Effector CD4-positive, alpha-beta T cell (primary cell): ENCODE measurements at places on chromosomes 6 and 20.
A peak's percentile ranks its signal among the peaks of the same experiment; 100 is the strongest.

- DNase-seq: no peak
Observed at GRCh38 chr6:34390531-34391472, 1.7 kb downstream of the NUDT3 start.

DNA sequence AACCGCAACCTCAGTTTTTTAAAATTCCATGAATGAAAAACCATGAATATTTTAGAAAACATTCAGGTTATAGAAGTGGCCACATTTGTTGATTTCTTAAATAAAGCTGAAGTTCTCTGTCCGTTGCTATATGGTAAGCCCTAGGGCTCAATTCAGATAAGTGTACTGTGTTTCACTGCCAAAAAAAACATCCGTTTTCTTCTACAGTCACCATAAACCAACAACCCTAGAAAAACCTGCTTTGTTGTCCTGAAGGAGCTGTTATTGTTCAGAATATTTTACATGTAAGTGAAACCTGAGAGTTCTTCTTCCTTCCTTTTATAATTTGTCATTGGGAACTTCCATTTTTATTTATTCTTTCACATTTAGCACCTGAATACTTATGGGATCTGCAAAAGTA lies 274.1 kb downstream of the TFAP2A start:
- no peak for DNase-seq

DNA sequence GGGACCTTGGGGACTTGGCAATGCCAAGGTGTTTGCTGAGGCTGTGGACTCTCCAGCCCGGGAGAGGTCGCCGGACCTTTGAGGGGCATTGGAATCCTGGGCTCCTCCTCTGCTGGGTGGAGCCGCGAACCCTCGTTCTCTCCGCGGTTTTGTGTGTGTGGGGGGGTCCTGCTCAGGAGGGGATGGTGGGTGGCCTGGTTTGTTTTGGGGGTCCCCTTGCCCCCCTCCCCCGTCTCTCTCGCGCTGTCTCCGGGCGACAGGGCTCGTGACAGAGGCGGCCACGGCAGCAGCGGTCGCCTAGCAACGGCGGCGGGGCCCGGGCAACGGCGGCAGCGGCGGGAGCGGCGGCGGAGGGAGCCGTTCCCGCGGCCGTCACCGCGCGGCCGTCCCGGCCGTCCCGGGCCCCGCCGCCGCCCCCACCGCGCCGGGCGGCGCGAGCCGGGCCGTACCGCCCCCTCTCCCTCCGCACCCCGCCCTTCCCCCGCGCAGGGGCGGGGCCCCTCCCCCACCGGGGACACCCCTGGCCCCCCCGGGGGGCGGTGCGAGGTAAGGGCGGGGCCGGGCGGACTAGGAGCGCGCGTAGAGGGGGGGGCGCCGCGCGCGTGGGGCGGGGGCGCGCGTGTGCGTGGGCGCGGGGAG lies 7.8 kb downstream of the SYNGAP1 start:
- peak; percentile 57 for DNase-seq

- DNase-seq: no peak
Observed at GRCh38 chr20:35305682-35306556, 13.7 kb upstream of the FAM83C start.

DNA sequence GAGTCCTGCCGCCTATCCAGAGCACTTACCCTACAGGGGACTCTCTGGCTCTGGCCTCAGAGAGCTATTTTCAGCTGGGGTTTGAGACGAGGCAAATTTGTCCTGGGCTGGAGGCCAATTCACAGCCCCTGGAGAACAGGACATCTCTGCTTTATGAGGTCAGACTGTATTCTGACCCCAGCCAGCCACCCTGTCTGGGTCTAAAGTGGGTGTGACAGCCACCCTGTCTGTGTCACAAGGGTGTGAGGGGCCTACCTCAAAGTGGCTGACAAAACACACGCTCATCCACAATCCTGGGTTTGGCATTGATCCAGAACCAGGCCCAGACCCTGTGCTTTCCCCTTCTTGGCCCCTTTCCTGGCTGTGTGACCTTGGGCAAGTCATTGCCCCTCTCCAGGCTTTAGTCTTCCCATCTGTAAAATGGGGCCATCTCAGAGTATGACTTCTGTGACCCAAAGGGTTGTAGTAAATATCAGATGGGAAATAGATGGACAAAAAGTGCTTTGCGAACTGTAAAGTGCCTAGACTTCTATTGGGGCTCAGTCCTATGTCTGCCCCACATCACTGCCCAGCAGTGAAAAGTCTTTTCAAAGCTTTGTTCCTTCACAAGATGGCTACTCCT lies 44.1 kb upstream of the TGM2 start:
- no peak for DNase-seq

DNA sequence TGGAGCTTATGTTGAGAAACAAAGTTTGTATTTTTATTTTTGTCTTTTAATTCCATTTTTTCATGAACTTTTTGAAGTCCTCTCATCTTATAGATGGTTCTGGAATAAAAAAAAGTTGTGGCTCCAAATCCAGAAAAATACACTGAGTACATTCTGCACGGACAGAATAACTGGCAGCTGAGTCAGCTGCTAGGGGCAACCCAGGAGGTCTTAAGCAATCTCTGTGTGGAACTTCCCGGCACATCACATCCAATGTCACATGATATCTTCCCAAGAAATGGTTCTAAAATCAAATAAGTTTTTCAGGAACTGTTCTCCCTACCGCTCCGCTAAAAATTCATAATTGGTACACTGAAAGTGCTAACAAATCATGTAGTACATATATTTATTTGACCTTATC lies 29.8 kb downstream of the SLC13A3 start:
- DNase-seq: no peak

DNA sequence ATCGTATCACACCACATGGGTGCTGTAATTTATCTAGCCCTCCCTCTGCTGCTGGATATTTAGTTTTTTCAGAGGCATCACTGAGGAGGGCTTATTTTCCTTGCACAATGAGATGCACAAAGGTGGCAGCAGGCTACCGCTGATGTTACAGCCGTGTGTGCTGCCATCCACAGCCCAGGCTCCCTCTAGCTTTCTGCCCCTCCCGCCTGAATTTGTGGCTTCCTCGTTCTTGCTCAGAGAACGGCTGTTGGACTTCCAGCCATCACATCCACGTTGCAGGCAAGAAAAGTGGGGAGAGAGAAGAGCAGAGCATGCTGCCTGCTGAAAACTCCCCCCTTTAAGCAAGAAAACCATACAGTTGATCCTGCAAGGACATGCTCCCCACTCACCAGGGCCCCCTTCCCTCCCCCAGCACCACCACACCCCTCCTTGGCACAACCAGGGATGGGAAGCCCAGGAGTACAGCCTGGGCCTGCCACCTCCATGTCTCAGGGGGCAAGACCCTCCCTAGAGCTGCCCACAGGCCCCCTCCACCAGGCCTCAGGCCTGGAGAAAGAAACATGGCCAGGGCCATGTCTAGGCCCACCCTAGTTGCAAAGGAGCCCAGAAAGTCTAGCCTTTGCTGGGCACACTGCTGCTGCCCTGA lies 102.6 kb downstream of the MRPL14 start:
- DNase-seq: no peak

DNA sequence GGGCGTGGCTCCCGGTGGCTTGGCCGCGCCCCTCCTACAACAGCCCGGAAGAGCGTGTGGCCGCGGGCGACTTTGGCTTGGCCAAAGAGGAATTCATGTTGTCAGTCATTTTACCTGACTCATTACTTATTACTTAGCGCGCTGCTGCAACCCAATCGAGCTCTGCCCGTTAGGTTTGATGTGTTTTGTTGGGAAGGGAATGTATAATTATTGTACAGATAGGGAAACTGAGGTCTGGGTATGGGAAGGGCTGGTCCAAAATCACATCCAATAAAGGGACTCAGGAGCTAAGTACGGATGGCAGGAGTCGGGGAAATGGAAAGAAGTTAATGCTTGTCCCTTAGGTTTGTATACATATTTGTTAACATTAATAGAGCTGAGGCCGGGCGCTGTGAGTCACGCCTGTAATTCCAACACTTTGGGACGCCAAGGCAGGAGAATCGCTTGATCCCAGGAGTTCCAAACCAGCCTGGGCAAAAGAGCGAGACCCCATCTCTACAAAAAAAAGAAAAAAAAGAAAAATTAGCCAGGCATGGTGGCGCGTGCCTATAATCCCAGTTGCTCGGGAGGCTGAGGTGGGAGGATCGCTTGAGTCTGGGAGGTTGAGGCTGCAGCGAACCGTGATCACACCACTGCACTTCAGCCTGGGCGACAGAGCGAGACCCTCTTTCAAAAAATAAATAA lies 639 bp upstream of the ZNF335 start:
- no peak for DNase-seq

DNA sequence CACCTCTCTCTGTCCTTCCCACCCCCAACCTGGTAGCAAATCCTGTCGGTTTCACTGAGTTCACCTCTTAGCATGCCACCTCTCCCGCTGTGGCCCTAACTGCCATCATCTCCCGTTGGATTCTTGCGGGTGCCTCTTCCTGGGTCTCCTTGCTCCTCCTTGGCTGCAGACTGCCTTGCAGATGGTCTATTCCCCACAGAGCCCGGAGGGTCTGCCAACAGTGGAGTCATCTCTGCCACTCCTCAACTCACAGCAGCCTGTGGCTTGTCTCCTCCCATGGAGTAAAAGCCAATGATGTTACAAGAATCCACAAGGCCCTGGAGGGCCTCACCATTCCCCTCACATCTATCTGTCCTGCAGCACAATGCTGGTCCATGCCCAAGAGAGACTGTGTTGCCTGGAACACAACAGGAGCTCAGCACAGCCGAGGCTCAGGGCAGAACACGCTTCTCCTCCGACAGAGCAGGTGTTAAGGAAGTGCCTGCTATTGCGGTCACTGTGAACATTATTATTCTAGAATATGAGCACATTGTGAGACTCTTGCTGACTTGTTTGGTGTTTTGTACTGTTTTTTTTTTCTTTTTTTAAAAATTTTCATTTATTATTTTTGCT lies 241.8 kb upstream of the SULF2 start:
- DNase-seq: no peak

- DNase-seq: no peak
Observed at GRCh38 chr6:37714836-37715420, 17.2 kb upstream of the MDGA1 start.

- DNase-seq: no peak
Observed at GRCh38 chr6:135743476-135743875, 108.0 kb upstream of the PDE7B start.

- no peak for DNase-seq
Observed at GRCh38 chr20:2709205-2709981, 16.8 kb downstream of the EBF4 start.

DNA sequence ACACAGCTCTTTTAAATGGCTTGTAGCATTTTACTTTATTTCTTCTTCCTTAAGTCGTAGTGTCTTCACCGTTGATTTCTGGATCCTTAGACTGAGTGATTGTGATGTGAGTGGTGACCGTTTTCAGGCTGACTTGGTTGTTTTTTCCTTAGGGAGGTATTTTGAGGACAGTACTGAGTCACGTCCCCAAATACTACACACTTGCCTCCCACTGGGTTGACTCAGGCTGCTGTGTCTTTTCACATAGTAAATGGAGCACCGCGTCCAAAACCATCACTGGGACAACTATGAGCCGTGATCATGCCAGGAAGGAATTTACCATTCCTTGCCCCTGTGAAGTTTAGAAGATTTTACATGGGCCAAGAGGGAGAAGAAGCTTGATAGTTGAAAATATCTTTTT lies 174.1 kb downstream of the FARS2 start:
- no peak for DNase-seq

DNA sequence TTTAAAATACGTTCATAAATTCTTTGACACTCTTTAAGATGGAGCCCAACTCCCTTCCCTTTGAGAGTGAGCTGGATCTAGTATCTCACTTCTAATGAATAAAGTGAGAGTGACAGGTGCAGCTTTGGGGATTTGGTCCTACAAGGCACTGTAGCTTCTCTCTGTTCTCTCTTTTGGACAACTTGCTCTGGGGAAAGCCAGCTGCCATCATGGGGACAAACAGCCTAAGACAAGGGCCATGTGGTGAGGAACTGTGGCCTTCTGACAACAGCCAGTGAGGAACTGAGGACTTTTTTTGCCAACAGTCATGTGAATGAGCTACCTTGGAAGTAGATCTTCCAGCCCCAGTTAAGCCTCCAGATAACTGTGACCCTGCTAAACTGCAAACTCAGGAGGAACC lies 272.8 kb upstream of the AGPAT4 start:
- DNase-seq: no peak

- DNase-seq: no peak
Observed at GRCh38 chr6:128276311-128276710, 244.1 kb downstream of the PTPRK start.

- DNase-seq: no peak
Observed at GRCh38 chr6:116280161-116280932, 617 bp upstream of the TSPYL1 start.

DNA sequence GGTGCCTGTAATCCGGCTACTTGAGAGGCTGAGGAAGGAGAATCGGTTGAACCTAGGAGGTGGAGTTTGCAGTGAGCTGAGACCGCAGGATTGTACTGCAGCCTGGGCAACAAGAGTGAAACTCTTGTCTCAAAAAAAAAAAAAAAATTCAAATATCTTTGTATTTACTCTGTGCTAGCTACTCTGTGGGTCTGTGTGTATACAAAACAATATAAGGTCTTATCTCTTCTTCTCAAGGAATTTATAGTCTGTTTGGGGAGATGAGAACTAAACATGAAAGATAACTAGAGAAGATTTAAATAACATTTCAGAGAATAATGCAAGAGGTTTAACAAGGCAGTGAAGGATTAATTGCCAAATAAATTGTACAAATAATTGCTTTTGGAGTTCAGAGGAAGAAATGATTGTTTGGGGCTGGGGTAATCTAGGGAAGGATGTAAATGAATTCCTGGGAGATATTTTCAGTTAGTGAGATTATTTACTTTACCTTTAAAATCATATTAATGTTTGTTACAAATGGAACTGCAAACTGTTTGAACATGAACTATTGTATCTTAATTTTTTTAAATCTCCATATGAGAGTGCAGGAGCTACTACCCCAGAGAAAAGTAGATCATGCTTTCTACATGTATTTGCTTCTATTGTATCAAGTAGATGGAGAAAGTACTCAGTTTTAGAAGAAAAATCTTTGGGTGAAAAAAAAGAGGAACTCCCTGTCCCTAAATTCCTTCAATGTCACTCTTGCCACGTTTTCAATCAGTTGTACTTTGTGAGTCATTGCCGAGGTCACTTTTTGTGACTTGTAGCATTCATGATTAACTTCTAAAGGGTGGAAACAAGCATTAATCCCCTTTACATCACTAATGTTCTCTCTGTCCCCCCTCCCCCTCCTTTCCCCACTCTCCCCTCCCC lies 39.0 kb downstream of the NCOA3 start:
- DNase-seq: no peak

- DNase-seq: no peak
Observed at GRCh38 chr6:12661432-12662089, 55.0 kb upstream of the PHACTR1 start.

GRCh38 chr6:85193339-85193738 lies 256.5 kb upstream of the NT5E start:
- DNase-seq: no peak

GRCh38 chr20:21528870-21529269 lies 15.0 kb upstream of the NKX2-2 start:
- no peak for DNase-seq
